ENCODE measurements at places on chromosomes 5 and 9. TPM values are rescaled to one million over a fixed set of nuclear protein-coding genes. Genes with fewer than 3 reads are reported as not detected.

- no peak for DNase-seq
These were observed 23.6 kb downstream of the TERT start for GRCh38 chr5:1270933-1271914.

DNA sequence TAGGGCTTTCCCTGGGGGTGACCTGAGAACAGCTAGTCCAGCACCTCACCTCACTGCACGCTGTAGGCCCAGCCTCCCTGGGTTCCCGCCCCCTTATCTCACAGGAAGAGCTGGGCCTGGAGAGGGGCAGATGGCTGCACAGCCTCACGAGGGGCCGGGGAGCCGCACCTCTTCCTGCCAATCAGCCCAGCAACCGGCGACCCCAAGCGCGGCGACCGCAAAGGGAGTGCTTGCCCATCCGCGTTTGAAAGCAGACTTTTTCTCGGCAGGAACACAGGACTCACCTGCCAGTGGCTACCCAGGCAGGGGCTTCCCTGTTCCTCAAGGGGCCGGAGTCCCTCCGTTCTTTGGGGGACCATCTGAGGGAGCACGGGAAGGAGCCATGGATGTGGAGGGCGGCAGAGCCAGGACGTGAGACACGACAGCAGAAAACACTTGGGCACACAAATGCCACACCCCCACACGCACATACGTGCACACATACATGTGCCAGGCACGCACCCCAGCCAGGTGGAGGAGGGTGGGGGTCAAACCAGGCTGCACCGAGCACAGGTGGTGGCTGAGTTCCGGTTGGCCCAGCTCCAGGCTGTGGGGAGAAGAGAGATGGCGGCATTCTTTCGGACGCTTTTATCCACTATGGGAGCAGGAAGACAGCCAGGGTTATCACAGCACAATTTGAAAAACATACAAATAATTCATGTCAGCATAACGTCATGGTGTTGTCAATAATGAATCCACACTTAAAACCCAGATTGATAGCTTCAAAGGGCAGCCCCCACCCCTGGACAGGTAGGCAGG, 11.3 kb downstream of the TMEM250 start:
- no peak for DNase-seq

- DNase-seq: no peak
These were observed 39.9 kb downstream of the RHOBTB3 start for GRCh38 chr5:95770830-95771708.

- DNase-seq: no peak
These were observed 6.9 kb upstream of the AJM1 start for GRCh38 chr9:136835162-136835931.

GRCh38 chr5:80615266-80615914, 39.1 kb upstream of the MSH3 start:
- DNase-seq: no peak

DNA sequence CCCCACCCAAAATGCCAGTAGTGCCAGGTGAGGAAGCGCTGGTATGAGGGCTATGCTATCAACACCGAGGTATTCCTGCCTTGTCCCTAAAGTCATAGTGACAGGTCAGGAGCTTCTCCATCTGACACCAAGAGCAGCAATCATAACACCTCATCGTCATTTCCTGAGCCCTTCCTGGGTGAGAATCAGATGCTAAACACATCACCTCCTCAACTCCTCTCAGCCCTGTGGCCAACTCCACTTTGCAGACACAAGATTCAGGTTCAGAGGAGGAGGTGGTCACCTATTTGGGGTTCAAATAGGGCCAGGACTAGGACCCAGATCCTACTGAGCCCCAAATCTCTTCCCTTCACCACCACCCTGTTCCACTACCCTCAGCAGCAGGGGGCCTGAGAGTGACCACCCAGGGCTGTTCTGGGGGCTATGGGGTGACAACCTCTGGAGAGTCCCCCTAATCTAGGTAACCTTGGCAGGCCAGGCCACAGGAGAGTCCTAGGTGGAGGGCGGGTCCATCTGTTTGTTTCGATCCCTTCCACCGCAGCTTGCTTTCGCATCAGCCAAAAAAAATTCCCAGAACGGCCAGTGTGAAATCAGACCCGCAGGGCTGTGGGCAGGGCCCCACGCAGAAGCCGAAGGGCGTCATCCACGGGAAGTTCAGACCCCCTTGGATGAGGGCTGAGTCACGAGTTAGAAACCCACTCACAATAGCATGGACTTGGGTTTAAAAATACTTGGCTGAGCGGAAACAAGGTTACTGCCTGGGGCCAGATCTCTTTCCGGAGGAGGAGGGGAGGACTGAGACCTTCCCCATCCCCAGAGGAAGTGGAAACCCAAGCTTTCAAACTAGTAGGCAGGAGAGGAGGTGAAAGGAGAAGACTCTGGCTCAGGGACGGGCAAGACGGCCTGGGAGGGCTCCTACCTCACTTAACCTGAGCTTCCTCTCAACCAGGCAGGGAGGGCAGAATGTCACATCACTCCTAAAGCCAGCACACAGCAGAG, 8.7 kb downstream of the STK10 start:
- no peak for DNase-seq

- no peak for DNase-seq
These were observed 13.3 kb downstream of the NR5A1 start for GRCh38 chr9:124493794-124494479.

- no peak for DNase-seq
These were observed 81.7 kb upstream of the MTAP start for GRCh38 chr9:21720758-21721157.

DNA sequence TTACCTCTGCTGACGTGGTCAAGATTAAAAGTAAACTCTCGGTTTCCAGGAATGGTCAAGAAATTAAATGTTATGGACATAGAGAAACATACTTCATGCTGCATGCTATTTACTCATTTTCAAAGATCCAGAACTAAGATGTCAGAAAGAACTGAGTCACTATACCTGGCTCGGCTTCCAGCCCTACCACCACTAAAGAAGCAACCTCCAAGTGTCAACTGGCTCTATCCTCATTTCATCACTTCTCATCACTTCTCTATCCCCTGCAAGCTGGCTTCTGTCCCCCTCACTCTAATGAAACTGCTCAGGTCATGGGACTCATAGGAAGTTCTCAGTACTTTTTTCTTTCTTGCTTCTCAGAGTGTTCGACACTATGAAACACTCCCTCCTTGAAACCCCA, 116.2 kb downstream of the CDK5RAP2 start:
- no peak for DNase-seq

- no peak for DNase-seq
These were observed 547 bp downstream of the CLTA start for GRCh38 chr9:36191290-36191645.

GRCh38 chr5:55241746-55242145, 8.3 kb upstream of the CCNO start:
- DNase-seq: no peak

DNA sequence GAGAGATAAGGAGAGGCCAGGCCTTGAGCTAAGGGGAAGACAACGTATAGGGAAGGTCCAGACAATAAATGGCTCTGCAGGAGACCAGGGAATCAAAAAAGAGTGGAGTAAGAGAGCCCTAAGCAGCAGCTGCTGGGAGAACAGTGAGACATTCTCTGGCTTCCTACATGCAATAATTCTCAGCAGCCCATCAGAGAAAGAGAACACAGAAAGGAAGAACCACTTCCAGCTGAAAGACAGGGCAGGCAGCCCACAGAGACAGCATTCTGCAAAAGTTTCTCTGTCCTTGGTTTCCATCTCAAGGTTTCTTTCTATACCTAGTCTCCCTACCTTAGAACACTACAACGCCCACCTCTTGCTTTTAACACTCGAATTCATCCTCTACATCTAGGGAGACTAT, 189.9 kb downstream of the DEPDC1B start:
- no peak for DNase-seq

- no peak for DNase-seq
These were observed 19.8 kb upstream of the EXOC3 start for GRCh38 chr5:423233-423565.

GRCh38 chr5:124771761-124772160, 25.3 kb upstream of the ZNF608 start:
- no peak for DNase-seq

DNA sequence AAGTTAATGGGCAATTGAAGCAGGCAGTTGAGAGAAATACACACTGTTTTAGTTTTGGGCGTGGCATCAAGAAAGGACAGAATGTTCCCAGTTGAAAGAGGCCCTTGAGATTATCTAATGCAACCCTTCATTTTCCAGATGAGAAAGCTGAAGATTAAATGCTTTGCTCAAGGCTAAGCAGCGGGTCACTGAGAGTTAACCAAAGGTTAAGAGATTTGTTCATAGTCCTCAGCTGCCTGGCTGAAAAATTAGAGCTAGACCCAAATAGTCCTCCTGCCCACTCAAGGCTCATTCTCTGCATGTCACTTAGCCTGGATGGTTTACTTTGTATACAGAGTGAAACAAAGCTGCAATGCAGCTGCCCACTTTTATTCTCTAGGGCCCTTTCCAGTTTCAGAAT, 46.7 kb upstream of the MAMDC2 start:
- no peak for DNase-seq

DNA sequence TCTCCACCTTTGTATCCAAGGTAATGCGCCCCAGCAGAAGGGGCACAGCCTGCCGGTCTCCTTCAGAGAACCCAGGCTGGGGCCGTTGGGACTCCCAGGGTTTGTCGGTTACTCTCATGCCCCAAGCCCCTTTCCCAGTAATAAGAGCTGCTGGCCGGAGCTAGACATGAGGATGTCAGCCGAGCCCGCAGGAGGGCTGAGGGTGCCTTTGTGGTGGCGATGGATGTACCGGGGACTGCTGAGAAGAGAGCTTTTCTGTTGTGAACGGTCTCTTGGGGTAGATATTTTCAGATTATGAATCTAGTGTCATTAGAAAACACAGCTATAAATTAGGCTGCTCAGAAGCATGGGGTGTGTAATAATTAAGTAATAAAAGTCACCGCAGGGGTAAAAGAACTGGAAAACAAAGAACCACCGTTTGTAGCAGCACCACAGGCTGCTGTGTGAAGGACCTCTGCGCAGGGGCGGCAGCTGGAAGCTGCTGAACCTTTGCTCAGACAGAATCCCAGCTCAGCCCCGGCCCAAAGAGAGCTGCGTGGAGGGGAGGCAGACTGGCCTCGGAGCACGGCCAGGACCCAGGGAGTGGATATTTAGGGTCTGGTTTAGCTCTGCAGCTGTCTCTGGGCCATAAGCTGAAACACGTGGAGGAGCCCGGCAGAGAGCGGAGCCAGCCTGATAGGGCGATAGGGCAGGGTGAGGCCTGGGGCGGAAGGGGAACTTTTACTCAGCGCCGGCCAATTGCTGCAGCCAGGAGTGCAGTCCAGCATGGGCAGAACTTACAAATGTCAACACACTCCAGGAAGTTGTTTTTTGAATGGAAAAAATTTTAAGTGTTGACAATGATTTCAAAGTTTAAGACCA, 50.5 kb upstream of the BARHL1 start:
- DNase-seq: no peak

DNA sequence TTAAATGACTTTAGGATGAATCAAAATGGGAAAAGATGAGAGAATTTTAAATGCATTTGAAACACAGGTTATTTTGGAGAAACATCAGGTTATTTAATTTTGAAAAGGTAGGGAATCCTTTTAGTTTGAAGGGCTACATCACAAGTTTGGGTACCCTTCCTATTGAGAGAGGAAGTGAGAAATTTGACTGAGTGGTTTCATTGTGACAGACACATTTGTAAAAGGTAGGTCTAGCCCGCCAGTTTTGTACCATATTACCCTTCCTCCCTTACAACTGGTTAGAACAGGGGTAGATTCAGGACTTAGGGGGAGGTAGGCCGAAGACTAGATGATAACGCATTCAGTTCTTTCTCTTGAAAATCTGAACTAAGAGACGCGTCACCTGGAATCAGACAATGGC, 464.2 kb downstream of the EBF1 start:
- DNase-seq: no peak

DNA sequence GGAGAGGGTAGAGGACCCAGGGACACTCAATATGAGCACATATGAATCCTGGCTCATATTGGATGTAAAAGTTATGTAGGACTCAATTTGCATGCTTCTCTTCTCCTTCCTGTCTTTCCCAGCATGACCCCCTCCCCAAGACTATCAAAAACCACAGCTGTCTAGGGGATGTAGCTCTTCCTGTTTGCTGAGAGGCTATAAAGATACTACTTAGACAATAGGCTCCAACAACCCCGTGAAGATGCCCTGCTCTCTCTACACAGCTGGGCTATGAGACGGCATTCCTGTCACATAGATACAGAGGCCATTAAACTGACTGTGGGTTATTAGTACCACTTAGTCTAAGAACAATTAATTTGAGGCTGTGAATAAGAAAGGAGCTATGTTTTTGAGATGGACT, 56.5 kb upstream of the PCSK1 start:
- no peak for DNase-seq

GRCh38 chr5:119878712-119879111, 249.4 kb downstream of the FAM170A start:
- DNase-seq: no peak

DNA sequence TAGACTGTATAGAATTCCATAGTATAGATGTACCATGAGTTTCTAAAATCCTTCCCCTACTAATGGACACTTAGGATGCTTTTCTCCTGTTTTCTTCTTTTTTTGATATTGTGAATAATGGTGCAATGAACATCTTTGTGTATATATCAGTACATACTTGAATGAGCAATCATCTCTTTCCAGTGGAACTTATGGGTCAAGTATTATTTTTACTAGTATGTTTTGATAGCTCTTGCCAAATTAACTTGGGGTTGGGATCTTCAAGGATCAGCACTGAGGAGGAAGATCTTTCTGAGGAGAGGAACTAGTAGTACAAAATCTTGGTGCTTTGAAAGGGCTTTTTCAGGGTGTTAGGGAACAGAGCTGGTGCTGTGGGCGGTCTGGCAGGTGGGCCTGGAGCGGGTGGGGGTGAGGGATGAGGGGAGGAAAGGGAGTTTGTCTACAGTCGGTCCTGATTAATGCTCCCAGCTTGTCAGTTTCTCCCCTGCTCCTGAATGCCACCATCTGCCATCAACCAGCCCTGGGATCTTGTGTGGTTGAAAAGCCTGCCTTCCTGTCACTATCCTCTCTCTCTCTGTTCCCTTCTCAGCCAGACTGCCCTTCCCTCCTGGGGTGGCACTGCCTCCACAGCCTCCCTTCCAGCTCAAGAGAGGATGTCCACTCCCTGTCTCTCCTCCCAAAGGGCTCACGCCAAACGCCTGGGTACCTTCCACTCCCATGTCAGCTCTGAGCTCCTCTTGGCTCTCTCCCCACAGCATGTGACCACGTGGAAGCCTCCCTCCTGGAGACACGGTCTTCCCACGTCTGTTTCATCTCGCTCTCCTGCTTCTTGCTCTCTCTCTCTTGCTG, 185.9 kb downstream of the DAB2IP start:
- DNase-seq: no peak

DNA sequence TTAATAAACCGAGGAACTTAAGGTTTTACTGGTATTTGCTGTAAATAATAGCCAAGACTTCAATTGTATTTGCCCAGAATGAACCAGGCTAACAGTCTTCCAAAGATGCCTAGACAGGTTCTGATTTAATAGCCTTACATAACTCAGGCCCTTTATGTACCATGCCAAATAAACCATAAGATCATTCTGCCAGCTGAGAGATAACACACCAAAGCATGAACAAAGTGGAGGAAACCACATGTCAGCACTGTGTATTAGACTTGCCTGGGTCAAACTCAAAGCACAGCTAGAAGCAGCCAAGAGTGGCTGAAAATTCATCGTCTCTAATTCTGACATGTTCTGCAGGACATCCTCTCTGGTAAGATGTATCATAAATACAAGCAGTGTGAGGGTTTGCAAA, 319.3 kb upstream of the ZNF608 start:
- no peak for DNase-seq

The TIMD4 gene
- total RNA-seq: not detected

The ANXA2R gene
- 3.2 TPM for total RNA-seq

The PRSS3 gene
- 1.1 TPM for total RNA-seq

The C9orf50 gene
- total RNA-seq: not detected

The NR6A1 gene
- 4.6 TPM for total RNA-seq

The ITGA2 gene
- total RNA-seq: 4.9 TPM

The PSD2 gene
- 0.14 TPM for total RNA-seq

The TAF11L5 gene
- not detected for total RNA-seq

The SSBP2 gene
- 23.7 TPM for total RNA-seq

Data from thoracic aorta (tissue), 2 donors.